Mesenteric fat pad (tissue), 1 donor: ENCODE measurements at places on chromosomes 1 and 21. TPM values are rescaled to one million over a fixed set of nuclear protein-coding genes. Genes with fewer than 3 reads are reported as not detected.

Gene CD34
- 45.5 TPM for total RNA-seq

DNA sequence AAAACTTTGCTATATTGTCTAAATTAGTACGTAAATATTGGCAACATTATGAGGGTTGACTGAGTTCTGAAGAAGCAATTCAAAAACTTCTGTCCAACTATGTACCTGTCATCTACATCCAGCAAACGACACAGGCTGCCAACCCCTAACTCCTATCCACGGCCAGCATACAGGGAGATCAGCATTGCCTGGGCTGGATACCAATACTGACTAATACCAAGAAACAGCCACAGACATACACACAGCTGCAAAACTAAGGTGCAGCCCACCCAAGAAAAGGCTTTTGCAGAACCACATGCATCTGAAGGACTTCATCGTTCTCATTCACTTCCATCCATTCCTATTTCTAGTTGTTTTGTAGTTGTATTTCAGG lies 2.0 kb downstream of the KIAA0319L start:
- no peak for DNase-seq

Gene PERM1
- total RNA-seq, result not detected

GRCh38 chr21:37407719-37408420 lies 41.3 kb downstream of the DYRK1A start:
- DNase-seq, result no peak

GRCh38 chr1:225763716-225764548 lies 13.7 kb upstream of the SRP9 start:
- DNase-seq, result peak; percentile 81

Gene SPOCD1
- total RNA-seq, result 9.5 TPM

- DNase-seq, result no peak
These were observed 209.7 kb downstream of the DUSP10 start for GRCh38 chr1:221532071-221532773.

GRCh38 chr1:221089803-221090202 lies 210.6 kb downstream of the HLX start:
- no peak for DNase-seq

GRCh38 chr1:152380932-152381331 lies 21.1 kb upstream of the FLG2 start:
- DNase-seq, result no peak

GRCh38 chr1:201309416-201309815 lies 26.1 kb downstream of the PKP1 start:
- no peak for DNase-seq

GRCh38 chr1:87346130-87346814 lies 17.6 kb downstream of the LMO4 start:
- no peak for DNase-seq

- no peak for DNase-seq
These were observed 1.6 kb downstream of the ADAM15 start for GRCh38 chr1:155052439-155053395.

Gene KCNE1
- total RNA-seq, result 7.3 TPM

Gene OR2G6
- not detected for total RNA-seq

DNA sequence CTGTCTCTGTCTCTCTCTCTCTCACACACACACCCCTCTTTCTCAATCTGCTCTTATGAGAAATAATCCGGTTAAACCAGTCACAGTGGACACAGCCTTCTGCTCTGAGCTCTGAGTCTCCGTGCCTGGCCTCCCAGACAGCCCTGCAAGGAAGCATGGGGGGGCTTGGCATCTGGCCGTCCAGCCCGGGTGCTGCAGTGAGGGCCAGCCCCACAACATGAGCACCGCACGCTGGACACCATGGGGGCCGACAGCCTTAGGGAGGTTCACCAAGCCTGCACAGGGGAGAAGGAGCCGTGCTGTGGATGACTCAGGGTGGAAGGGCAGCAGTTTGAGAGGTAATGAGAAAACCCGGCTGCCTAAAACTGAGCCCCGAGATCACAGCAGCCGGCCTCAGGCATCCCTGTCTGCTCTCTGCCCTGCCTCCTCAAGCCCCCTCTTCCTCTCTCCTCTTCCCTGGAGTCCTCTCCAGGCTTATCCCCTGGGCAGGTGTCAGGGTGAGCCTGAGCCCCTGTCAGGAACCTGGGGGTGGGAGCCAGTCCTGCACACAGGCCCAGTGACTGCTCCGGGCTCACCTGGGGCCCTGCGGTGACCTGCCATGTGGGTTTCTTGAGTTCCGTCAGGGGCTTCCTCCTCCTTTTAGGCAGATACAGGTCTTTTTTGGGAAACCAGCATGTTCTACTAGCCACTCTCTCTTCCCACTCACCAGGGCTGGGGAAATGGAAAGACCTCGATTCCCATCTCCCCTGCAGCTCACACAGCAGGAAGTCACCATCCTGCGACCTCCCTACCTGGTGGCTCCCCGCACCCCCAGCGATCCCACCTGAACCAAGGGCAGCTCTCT lies 92.8 kb downstream of the ITPKB start:
- DNase-seq, result no peak

- no peak for DNase-seq
These were observed 15.7 kb upstream of the DMRTA2 start for GRCh38 chr1:50438945-50439344.

Gene YOD1
- 5.4 TPM for total RNA-seq

Gene USP21
- total RNA-seq, result 16.5 TPM

GRCh38 chr1:204260601-204261197 lies 46.9 kb upstream of the GOLT1A start:
- DNase-seq, result no peak

DNA sequence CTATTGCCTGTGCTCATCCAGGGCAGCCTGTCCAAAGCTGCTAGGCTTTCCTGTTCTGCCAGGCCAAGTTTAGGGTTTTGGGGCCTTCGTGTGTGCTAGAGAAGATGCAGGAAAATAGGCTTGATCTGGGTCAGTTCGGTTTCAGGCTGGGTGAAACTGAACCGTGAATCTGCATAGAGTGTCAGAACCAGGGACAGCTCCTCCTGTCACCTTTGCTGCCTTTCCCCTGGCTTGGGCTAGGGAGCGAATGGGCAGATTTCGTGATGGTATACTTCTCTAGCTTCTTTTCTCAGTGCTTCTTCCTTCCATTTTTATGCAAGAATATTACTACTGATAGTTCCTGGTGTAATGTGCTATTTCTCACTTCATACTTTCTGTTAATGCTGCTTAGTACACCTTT lies 6.0 kb upstream of the AGO1 start:
- no peak for DNase-seq

DNA sequence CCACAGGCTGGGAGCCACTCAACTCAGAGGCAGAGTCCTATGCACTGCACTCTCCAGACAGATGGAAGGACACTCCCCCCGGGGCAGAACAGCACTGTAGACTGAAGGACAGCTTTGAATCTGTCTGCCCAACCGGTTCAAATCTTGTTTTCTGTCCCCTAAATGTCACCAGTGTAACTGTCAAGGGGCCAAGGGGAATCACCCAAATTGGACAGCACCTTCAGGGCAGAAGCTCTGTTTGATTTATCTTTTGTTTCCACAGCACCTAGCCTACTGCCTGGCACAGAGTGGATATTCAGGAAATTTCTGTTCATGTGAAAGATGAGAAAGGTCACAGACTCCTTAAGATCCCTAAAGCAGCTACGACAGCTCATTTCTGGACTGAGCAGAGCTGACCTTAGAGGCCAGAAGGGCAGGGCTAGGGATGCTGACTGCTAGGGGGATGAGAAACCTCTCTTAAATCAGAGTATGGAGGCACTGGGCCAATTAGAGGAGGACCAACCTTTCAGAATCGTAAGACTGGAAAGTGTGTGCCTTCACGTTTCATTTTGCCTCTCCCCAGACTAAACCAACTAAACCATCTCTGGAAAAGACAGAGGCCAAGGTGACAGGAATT lies 41.0 kb downstream of the ITPKB start:
- DNase-seq, result no peak

- no peak for DNase-seq
These were observed 86.9 kb upstream of the NEGR1 start for GRCh38 chr1:72369069-72369757.

DNA sequence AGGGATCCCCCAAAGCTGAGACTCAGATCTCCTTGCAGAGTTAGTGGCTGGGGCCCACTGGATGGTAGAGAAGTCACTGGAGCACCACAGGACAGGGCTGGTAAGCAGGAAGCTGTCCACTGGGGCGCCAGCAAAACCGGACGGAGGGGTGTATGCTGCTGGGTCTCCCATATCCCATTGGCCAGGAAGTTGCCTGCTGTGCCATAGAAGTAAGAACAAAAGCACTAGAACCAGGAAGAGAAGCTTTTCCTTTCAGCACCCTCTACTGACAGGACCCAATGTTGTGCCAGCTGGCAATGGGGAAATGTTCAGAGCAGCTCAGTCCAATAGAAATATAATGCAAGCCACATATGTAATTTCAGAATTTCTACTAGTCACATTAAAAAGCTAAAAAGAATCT lies 146.6 kb downstream of the SPATA46 start:
- no peak for DNase-seq

Gene CSTB
- 84.9 TPM for total RNA-seq

Gene SYTL1
- 1.9 TPM for total RNA-seq

Gene SLAMF1
- 0.84 TPM for total RNA-seq

Gene PTPN7
- 3.0 TPM for total RNA-seq

DNA sequence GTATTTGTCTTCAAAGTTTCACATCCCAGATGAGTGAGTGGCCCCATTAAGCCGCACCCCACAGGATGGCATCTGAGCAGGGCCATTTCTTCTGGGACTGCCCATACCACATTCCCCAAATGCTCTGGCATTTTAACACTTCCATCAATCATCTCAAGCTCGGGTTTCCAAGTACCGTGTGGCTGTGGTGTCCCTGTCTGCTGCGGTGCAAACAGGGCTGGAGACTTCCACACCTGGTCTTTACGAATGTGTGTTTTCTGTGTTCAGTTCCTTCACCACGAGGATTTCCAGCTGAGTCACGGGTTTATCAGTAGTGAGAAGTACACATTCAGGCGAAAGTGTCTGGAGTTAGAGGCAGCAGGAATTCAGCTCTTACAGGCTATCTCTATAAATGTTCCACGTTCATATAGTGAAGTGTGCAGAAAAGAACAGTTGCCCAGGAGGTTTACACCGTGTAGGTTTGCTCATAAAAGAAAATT lies 195.2 kb downstream of the RHOU start:
- no peak for DNase-seq

DNA sequence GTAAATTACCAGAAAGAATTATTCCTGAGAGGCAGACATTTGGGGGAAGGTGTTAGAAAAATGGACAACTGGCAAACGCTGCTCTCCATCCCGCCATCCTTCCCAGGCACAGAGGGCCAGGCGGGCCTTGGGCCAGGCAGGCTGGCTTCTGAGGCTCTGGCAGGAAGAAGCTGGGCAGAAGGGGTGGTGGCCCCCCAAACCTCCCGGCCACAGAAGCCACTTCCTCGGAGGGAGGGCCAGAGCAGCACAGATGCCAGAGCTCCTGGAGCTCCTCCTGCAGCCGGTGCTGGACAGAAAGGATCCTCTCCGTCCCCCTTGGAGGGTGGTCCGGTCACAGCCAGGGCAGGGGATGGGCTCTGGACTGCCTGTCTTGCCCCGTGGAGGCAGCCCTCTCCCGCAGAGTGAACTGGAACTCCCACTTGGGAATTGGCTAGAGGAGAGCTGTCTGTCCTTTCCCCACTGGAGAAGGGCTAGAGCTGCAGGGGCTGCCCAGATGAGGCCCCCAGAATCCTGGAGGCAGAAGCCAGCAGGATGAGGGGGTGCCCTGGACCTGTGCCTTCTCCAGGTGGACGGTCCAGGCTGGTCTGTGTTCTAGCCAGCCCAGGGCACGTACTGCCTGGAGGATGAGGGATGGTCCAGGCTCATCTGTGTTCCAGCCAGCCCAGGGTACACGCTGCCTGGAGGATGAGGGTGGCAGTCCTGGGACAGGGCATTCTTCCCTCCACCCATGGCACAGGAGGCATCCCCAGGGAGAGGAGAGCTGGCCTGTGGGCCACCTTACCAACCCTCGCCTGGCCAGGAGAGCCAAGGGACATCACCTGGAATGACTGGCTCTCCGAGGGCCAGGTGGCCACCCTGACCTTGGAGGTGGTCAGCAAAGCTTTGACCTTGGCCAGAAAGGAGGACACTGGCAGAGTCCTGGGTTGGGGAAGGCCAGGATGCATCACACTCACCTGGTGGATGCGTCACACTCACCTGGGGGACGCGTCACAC lies 47.4 kb upstream of the ACTRT2 start:
- DNase-seq, result peak; percentile 77

DNA sequence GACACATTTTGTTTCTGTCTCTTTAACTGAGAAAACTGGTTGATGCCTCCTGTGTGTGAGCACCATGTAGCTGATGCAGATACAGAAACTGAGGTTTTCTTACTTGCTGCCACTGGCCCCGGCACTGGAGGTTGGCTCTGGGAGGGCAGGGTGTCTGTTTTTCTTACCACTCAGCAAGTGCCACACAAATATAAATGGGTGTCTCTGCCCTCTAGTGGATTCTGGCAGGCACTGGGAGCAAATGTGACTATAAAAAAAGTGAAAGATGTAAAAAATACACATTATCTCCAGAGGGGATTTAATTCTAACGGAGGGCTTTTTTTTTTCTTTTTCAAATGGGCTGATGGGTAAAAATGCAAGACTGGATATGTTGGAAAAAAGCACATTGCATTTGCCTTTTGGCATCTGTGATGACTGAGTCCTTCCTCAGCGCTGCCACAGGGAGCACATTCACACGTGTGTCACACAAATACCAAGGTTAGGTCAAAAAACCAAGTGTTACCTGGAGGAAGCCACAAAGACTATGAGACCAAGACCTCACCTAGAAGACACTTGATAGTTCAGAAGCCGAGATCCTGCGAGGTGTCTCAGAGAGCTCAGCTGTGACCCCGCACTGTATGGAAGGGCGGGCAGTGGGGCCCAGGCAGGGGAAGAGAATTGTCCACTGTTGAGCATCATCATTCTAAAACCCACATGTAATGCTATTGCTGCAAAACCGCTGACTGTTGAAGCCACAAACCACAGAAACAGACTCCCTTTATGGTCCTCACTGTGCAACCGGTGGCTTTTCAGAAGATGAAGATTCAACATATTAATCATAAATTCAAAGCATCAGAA lies 18.9 kb downstream of the PGBD2 start:
- no peak for DNase-seq

DNA sequence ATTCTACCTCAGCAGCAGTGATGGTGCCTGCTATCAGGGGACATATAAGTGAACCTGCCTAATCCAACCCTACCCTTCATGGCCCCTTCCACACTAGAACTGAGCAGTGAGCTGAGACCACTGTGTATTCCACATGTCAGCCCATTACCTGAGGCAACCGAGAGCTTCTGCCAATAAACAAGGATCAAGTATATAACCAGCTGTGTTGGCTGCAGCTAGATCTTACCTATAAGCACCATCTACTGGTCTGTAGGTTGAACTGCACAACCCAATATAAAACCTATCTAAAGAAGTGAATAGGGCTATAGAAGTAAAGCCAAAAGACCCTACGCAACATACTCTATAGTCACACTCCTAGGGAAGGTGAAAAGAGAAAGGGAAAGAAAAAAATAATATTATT lies 376.9 kb downstream of the HHIPL2 start:
- no peak for DNase-seq

GRCh38 chr1:158951956-158952355 lies 20.6 kb downstream of the PYHIN1 start:
- DNase-seq, result no peak
